ENCODE measurements at places on chromosomes 5 and 9.

DNA sequence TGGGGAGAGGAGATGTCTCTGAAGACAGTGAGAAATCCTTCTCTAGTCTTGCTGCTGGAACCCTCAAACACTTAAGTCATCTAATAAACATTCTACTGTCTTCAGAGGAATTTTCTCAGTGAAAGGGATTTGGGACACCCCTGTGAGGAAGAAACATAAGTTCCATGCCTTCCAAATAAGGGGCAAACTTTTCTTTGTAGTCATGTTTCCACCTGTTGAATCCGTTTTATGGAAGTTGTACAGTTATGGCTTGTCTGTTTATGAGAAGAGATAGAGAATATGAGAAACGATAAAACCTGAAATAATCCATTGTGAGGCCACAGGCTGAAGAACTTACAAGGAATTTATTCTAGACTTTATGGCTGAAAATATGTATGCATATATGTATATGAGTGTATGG, 49.6 kb downstream of the DOCK8 start:
- no peak for DNase-seq

DNA sequence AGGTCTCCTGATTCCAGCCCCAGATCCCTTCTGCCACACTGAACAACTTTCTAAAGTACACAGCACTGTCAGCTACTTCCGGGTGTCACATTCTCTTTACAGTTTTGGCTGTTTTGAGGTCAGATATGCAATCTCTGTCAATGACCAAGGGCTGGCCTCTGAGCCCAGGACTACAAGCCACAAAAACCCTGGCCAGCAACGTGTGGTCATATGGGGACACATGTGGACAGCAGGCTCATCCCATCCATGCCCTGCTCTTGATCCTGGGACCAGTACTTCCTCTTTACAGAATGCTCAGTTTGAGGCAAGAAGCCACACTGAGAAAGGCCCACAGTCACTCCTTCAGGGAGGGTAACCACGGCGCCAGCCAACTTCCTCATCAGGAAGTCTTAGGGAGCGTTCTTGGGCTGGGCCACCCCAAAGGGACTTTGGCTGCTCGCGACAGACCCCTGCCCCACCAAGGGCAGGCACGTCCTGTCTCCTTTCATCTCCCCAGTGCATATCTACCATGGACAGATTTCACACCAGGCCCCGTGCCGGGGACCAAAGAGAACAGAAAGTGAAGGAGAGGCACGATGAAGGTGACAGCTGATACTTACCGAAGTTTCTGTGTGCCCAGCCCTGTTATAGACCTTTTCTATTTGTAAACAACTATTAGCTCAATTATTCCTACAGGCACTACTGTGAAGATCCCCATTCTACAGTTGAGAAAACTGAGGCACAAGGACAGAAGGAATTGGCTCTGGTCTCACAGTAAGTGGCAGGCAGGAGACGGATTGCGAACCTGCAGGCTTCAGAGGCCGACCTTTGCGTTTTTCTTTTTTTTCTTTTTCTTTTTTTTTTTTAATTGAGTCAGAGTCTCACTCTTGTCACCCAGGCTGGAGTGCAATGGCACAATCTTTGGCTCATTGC, 37.3 kb downstream of the STK10 start:
- peak; percentile 98 for DNase-seq

DNA sequence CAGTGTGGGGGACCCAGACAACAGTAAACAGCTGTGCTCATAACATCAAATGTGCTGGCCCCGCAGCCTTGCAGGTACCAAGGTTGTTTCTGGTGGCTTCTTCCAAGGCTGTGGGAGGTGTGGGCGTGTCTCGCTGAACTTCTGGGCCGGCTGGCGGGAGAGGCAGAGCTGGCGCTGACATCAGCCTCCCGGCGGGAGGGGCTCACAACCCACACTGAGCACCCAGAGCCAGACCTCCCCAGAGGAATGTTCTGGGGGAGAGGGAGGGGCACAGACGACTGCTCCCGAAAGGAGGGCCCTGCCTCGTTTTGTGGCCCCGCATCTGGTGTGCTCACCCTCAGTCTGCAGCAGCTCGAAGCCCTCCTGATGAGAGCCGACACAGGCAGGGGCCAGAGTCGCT, 6.9 kb upstream of the SLC12A7 start:
- no peak for DNase-seq

DNA sequence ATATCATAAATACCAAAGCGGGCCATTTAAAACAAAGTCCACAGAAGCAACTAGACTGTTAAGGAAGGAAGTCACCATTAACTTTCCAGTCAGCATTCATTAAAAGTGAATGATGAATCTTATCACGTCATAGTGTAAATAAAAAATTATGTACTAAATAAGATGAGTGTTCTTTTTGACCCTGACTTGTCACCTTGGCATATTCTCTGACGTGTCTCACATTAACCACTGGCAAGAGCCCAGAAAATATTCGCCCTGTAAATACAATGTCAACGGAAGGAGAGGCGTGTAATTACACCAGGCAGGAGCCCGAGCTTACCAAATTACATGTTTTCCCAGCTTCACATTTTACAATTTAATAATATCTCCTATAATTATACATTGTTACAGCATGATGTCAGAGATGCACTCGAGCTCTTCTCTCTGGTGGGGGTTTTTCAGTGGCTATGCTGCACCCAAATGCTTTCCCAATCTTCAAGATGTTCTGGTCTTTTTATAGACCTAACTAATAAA, 29.3 kb upstream of the UBE2QL1 start:
- no peak for DNase-seq

DNA sequence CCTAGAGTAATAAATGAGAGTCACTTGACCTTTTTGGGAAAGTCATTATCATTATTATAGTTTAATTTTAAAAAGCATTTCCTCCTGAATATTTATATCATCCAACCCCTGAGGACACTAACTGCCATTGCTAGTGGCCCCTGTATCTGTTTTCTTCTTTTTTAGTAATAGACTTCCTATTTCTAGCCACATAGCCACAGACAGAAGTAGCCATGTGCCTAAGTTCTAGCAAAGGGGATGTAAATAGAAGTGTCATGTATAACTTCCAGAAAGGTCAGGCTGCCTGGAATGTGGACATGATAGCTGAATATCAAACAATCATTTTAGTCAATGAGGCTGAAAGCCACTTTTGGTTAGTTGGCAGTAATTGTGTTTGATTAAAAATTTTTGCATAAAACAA, 37.5 kb upstream of the IQGAP2 start:
- DNase-seq = peak; percentile 58

DNA sequence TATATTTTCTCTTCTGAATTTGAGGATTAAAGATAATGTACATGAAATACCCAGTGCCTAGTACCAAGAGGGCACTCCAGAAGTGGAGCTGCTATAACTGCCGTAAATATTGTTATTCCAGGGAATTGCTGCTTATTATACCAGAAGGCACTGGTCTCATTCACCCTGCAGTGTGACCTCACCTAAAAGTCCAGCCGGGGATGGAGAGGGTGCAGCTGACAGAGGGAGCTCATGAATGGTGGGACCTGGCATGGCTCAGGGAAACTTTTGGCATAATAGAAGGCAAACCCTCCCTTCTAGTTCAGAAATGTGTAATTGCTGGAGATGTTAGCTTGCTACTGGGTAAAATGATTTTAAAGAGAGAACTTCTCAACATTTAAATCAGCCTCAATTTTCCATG, 108.5 kb downstream of the MVB12B start:
- no peak for DNase-seq

GRCh38 chr9:126763130-126763764, 41.6 kb upstream of the ZBTB43 start:
- DNase-seq = no peak

DNA sequence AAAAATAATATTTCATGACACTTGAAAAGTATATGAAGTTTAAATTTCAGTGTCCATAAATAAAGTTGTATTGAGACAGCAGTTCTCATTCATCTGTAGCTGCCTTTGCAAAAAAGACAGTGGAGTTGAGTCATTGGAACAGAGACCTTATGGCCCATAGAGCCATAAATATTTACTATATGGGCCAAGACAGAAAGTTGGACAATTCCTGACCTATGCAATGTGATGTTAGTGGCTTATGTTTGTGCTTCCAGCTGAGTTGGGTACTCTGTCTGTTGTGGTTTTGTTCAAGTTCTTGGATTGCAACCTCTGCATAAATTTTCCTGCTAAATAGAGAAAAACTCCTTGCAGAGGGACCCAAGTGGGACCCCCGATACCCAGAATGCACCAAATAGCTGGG, 69.8 kb downstream of the KCNIP1 start:
- DNase-seq = no peak

DNA sequence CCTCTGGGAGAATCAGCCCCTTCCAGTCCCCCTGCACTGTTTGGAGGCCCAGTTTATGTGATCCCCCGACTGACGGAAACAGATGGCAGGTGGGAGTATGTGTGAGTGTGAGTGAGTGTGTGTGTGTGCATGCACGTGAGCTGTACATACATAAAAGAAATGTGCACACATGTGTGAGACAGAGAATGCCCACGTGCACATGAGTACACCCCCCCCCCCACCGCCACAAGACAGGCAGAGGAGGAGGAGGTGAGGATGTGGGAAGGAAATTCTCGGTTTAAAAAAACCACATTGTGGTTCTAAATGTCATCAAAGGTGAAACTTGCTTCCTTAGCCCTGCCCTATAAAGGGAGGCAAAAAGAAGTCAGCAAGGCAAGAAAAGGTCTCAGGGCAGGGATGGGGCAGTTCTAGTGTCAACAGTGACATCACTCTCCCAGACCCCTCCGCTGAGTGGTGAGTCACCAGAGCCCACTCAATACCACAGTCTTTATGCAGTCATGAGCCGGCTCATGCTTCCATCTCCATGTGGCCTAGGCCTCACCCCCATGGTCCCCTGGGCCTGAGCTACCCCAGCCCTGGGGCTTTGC, 79.2 kb upstream of the HSPA9 start:
- peak; percentile 10 for DNase-seq

DNA sequence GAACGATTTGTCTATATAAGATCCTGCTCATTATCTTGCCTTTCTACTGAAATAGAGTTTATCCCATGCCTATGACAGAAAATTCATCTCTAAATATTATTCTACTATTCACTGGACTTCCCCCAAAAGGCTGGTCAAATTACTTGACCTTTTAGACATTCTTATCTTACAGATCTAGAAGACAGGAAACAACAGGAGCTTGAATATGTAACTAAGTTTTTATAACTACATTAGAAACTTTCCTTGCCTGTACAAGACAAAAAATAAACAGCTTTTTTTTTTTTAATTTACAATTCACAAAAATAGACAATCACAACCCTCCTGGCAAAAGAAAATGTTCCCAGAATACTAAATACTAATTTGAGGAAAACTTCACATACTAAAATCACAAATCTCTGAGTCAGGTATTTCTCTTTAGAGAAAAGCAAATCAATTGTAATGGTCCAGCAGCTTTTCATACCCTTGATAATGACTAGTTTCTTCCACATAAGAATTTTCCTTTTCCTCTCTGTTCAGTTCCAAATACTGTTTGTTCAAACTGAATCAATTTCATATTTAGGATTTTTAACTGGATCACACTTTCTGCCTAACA, 68.6 kb downstream of the MLLT3 start:
- no peak for DNase-seq

DNA sequence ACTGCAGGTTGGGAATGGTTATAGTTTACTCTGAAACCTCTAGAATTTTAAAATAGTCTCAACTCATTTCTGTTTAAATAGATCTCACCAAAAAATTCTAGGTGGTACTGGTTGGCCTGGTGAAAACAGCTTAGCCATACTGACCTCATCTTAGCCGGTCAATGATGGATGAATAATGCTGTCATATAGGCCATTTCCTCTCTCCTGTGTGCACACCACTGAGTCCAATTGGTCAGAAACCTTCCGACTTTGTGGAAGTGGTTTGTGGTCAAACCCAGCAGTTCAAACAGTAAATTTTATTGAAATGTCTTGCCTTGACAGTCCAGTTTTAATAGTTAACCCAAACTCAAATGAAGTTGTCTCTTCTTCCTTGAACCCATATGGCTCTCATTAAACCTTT, 98.6 kb downstream of the GIN1 start:
- DNase-seq = no peak

DNA sequence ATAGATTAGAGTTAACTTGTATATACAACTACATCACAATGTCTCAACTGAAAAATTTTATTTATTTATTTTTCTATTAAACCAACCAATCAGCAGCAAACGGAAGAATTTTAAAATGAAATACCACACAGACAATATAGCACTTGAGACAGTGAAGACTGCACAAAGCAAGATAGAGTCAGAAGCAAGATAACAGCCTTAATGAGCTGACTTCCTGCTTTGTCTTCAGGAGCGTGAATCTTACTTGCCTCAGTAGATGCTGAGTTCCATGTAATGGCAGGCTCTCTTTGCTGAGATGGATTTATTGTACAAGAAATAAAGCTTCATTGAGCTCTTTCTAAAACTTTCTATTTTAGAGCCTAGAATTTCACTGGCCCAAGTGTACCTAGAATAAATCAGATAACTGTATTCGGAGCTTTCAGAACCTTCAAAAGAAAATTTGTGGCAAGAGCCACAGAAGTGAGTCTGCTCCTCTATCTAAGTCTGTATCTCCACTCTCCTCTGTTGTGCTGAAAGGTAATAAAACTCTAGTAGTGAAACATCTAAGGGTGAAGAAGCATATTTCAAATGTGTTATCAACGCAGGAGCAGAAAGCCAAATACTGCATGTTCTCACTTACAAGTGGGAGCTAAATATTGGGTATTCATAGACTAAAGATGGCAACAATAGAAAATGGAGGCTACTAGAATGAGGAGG, 83.3 kb upstream of the ANKRD55 start:
- DNase-seq = no peak

DNA sequence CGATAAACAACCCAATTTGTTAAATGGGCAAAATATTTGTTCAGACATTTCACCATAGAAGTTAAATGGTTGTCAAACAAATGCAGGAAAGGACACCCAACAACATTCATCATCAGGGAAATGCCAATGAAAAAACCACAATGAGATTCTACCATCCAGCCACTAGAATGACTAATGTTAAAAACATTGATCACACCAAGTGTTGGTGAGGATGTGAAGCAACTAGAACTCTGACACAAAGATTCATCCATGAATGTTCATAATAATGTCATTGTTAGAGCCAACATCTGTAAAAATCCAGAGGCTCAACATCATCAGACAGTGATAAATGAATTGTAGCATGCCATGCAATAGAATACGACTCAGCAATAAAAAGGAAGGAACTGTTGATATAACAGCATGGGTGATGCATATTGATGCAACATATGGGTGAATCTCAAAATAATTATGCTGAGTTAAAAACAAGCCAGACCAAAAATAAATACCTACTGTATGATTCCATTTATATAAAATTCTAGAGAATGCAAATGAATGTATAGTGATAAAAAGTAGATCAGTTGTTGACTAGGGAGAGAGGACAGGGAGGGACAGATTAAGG, 55.9 kb upstream of the UNC5A start:
- no peak for DNase-seq

DNA sequence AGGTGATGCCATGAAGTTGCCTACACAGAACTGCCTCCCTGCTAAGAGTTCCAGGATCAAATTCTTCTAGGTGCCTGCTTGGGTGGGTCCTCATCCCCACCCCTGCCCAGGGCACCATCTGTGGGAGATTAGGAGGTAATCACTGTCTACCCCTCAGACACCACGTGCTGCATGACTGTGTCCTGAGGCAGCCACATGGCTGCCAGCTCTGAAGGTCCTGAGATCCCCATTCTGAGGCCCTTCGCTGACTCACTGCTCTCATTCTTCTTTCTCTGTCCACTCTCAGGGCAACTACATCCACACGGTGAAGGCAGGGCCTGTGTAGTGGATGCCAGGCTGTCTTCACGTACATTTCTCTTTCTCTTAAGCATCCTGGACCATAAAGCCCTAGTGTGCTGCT, 222.9 kb upstream of the ANKRD55 start:
- no peak for DNase-seq
